ENCODE measurements at places on chromosomes 13 and 19.

DNA sequence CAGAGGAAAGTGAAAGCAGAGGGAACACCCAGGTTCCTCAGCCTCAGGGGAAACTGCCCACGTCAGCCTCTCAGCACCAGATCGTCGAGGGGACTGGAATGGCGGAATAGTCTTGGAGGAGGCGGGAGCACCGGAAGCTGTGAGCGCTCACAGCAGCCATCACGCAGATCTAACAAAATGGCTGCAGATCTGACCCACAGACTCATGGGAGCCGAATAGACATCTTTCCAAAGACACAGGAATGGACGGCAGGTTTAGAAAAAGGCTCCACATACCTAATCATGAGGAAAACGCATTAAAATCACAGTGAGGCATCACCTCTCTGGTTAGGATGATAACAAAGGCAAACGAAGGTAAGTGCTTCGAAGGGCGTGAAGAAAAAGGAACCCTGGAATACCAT lies 11.8 kb upstream of the LILRA2 start:
- no peak for DNase-seq

DNA sequence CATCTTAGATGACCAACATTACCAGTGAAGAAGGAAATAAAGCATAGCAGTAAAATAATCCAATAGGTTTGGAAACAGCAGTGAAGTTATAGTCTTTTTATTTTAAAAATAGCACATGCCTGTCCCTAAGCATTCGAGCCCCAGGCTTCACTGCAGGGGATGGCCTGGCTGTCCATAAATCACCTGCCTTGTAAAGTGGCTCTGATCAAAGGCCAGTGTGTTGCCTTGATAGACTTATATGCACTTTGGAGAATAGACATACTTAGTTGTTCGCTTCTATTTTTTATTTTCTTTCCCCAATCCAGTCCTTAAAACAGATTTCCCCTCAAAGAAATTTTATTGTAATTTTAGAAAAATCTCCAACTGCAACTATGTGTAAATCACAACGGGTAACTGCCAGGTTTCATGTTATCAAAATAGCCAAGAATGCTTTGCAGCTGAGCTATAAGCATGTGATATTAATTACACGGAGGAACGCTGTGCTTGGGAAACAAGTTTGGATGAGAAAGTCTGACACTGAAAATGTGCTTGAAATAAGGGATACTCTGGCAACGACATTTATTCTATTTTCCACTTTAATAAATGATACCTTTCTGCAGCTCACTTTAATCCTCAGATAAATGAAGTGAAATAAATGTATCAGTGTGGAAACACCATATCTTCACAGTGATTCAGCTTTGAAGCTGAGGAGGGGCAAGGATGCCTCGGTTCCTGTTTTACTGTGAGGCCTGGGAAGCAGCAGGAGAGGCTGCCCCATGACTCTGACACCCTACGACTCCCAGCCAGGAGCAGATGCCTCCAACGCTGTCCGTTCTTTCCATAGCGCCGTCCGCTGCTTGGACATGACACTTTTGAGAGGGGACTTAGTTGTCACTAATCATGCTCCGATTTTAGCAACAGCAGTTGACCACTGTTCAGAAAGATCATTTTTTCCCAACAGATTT lies 5.5 kb upstream of the METTL21C start:
- no peak for DNase-seq

DNA sequence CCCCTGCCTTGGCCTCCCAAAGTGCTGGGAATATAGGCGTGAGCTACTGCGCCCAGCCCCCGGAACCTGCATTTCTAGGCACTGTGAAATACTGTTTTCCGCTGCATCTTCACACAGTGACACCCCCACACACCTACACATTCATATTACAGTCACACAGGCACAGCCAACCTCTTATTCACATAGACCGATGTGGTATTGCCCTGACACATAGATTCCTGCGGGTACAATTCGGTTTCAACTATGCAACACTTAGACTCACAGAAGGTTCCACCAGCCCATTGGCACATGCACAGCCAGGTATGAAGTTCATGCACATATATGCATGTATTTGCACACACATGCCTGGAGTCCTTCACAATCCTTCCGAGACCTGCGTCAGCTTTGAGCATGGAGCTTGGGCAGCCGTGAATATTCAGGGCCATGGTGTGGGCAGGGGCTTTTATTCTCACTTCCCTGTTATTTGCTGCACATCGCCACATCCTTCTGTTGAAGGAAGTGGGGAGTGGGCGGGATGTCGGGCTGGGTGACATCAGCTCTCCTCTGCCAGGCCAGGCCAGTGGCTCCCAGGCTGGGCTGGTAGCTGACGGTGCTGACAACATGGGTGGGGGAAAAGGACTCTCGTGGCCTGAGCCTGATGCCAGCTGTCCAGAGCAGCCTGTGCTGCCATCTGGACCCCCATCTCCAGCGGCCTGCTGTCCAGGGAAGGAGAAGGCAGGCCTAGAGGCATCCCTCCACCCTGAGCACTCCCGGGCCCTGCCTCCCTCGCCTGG lies 5.4 kb upstream of the CDC37 start:
- peak; percentile 68 for DNase-seq

- DNase-seq: no peak
These were observed 24.6 kb upstream of the F7 start for GRCh38 chr13:113080901-113081521.

DNA sequence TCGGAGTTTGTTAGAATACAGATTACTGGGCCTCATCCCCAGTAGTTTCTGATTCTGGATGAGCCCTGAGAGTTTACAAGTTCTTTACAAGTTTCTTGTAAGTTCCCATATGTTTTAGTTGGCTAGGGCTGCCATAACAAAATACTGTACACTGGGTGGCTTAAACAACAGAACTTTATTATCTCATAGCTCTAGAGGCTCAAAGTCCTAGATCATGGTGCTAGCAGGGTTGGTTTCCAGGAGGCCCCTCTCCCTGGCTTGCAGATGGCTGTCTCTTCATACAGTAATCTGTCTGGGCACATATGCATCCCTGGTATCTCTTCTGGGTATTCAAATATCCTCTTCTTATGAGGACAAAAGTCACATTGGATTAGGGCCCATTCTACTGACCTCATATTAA lies 167.2 kb downstream of the KLF5 start:
- DNase-seq: no peak

DNA sequence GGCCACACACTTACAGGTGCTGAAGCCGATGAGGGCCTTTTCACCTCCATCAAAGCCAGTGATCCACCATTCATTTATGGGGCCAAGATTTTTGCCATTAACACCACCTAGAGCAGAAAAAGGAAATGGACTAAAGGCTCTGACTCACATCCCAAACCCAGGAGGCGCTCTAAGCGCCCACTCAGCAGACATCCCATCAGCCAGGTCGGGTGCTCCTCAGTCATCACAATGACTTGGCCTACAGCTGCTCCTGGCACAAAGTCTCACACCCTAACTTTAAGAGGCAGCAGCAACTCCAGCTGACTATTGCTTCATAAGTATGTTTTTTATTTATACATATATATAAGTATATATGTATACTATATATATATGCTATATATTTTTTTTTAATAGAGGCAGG lies 36.1 kb upstream of the EIF3G start:
- no peak for DNase-seq
